ENCODE measurements at places on chromosomes 7 and 10.

DNA sequence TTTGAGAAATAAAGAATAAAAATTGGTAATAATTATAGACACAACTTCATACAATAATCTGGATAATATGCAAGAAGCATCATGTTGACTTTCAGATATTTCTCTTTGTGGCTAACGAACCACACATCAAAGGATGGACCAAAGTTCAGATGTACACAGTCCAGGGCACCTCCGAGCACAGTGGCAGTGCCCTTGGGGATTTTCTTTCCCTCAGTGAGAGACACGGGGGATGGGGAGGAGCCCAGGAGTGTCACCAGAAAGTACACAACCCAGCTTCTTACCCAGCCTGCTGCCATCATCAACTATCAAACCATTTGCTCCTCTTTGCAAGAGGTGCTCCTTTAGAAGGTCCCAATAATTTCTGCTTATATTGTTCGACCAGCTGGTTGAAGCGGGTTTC, 33.2 kb downstream of the RBM28 start:
- no peak for DNase-seq

DNA sequence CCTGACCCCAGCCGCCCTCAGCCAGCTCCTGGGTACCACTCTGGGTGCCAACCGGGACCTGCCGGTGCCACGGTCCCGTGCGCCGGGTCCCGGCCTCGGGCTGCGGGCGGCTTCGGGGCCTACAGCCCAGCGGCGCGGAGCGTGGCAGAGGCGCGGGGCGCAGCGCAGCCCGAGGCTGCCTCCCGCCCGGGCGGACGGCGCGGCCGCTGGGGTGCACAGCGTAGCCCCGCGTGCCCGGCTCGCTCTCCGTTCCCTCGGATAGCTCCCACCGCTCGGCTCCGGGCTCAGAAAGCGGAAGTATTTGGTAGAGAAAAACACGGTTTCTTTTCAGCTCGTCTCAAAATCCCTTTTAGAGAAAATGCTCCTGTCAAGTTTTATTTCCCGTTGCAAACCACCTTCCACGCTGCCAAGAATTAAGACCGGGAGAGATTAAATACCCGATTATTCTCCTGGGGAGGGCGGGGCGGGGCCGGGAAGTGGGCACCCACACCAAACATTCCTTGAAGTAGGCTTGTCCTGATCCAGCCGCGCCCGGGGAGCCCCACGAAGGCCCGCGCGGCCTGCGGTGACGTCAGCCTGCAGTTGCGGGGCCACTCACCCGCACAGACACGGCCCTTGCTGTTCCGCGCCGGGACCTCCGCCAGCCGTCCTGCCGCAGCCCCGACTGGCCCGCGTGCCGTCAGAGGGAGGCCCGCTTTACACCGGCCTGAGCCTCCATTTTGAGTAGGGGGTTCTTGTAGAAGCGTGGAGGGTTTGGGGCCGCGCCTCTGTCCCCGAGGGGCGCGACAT, 7.2 kb downstream of the HOXA13 start:
- DNase-seq: no peak

GRCh38 chr10:14751921-14752320, 22.8 kb downstream of the FAM107B start:
- no peak for DNase-seq

DNA sequence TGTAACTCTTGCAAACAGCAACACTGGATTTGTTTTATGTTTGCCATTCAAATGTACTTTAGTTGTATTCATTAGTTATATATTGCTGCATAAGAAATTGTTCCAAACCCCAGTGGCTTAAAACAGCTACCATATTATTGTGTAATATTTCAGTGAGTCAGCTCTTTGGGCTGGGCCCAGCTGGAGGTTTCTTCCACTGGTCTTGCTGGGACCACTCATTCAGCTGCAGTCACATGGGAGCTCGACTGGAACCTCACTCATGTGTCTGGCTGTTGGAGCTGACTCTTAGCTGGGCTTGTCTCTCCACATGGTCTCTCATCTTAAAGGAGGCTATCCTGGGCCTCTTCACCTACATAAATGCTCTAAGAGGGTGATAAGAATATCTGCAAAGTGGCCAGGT, 23.2 kb upstream of the PIP4K2A start:
- DNase-seq: no peak

DNA sequence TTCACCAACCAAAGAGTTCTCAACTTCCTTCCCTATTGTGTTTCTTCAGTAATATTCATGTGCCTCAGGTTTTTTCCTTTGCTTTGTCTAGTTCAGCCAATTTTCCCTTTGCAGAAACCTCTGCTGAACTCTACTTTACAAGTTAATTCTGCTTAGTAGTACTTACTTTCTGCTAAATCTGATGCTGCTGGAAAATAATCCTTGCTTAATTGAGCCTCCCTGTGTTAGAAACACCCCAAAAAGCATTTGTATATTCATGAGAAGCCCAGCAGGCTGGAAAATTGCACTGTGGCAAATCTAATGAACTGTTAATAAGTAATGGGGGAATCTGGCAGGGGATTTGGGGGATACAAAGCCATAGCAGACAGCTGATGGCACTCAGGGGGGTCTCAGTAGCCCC, 78.5 kb downstream of the CDCA7L start:
- no peak for DNase-seq

GRCh38 chr7:30166155-30166840, 31.5 kb downstream of the MTURN start:
- no peak for DNase-seq

DNA sequence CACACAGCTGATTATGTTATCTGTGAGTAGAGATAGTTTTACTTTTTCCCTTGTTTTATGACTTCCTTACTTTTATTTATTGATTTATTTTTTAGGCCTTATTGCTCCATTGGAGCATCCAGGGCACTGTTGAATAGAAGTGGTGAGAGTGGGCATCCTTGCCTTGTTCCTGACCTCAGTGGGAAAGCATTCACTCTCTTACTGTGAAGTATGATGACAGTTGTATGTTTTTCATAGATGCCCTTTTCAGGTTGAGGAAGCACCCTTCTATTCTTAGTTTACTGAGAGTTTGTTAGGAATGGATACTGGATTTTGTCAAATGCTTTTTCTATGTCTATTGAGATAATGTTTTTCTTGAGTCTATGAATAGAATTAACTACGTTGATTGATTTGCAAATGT, 88.6 kb downstream of the XRCC2 start:
- DNase-seq: no peak

- DNase-seq: no peak
Measured at GRCh38 chr10:119611433-119611832, 14.7 kb upstream of the TIAL1 start.

DNA sequence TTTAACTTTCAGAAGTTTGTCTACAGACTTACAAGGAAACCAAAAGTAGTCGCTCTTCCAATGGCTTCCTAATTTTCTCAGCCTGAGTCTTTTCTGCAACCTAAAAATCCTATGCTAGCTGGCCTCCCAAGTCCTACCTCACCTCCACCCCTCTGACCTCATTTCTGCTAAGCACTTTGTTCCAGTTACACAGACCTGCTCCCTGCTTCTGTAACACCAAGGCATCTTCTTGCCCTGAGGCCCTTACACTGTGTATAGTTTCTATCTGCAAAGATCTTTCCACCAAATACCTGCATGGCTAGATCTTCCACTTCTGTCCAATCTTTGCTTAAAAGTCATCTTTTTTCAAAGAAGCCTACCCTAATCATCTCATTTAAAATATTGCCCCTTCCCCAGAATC, 1.9 kb upstream of the SNX13 start:
- DNase-seq: no peak

GRCh38 chr10:48496831-48497779, 107.8 kb downstream of the ARHGAP22 start:
- no peak for DNase-seq

- no peak for DNase-seq
Measured at GRCh38 chr7:12896316-12896715, 208.9 kb downstream of the ARL4A start.

- DNase-seq: no peak
Measured at GRCh38 chr7:104552102-104552501, 223.7 kb downstream of the LHFPL3 start.

DNA sequence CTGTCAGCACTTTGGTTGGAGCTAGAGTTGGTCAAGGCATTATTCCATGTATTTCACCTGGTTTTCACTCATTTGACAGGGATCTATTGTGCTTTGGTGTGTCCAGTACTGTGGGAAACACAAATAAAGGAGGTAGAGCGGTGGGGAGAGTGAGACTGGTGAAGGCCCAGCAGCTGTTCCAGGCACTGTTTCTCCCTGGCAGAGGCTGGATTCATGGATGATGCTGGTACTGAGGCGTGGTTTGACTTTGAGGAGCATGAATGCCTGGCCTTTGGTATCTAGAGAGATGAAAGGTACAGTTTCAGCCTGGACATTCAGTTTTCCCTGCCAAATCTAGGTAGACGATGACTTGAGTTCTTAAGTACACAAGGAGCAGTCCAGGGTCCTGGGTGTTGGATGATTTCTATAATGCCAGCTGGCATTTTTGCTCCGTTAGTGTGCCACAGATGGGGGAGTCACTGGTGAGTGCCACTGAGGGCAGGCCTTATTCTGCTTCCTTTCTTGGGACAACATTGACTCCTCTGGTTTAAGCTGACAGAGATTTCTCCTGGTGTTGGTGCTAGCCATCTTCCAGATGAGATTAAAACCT, 162.2 kb upstream of the BMPER start:
- DNase-seq: no peak

DNA sequence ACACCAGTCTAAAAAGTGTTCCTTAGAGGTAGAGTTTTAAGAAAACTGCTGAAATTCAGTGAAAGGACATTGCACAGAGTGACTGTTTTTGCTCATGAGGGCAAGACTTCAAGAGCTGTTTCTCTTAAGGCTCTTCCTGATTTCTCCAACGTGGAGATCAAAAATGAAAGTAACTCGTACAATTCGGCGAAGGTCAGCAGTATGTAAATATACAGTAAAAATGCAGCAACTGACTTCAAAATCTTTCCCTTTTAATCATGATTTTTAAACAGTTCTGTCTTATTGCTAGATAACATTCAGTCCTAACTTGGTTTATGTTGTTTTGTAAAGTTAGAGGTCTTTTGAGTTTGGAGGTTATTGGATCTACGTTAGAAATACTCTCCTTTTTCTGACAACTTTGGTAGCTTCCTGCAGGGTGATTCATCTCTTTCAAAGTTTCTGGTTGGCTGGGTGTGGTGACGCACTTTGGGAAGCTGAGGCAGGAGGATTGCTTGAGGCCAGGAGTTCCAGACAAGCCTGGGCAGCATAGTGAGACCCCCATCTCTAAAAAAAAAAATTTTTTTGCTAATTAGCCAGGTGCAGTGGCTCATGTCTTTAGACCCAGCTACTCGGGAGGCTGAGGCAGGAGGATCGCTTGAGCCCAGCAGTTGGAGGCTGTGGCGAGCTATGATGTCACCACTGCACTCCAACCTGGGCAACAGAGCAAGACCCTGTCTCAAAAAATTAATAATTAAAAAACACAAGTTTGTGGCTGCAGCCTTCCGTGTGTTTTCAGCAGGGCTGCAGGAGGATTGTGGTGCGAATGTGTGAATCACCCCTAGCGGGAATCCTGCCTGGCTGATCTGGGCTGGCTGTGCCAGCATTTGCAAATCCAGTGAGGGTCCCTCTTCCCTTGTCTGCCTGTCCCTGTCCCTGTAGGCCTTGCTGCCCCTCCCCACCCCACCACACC, 29.2 kb upstream of the AP5Z1 start:
- peak; percentile 44 for DNase-seq

GRCh38 chr7:22842973-22843372, 20.3 kb upstream of the TOMM7 start:
- DNase-seq: no peak

DNA sequence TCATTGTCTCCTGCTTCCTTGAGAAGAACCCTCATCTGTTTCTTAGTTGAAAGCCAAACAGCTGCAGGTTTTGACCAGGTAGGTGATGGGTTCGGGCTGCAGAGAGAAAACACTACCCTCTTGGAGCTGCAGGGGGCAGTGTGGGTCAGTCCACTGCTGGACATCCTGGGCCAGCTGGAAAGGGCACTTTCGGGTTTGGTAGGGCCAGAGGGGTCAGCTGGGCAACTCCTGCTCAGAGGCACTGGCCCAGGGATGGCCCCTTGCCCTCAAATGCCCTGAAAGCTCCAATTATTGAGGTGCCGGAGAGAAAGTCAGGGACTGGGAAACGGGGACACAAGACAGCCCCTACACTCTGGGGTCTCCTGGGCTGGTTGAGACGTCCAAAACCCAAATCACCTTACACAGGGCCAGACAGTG, 90.7 kb downstream of the MKI67 start:
- no peak for DNase-seq

DNA sequence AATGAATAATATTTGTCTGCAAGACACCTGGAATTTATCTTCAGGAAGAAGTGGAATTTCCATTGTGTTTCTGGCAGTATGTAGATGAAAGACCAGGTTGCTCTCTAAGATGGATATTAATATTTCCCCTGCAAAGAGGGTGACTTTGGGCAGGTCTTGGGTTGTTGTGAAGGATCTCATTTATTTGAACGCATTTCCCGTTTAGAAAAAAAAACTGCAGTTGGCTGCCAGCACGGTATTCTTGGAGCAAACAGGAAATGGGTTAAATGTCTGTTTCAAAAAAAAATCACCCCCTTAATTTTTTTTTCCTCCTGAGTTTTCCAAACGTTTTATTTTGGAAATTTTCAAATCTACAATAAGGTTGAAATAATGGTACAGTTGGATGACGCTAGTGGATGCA, 11.5 kb downstream of the EIF4H start:
- DNase-seq: no peak

- no peak for DNase-seq
Measured at GRCh38 chr10:33233635-33234034, 100.8 kb downstream of the NRP1 start.

GRCh38 chr7:50620433-50620832, 55.2 kb upstream of the DDC start:
- DNase-seq: no peak

GRCh38 chr10:127982601-127983000, 75.7 kb downstream of the PTPRE start:
- DNase-seq: no peak

DNA sequence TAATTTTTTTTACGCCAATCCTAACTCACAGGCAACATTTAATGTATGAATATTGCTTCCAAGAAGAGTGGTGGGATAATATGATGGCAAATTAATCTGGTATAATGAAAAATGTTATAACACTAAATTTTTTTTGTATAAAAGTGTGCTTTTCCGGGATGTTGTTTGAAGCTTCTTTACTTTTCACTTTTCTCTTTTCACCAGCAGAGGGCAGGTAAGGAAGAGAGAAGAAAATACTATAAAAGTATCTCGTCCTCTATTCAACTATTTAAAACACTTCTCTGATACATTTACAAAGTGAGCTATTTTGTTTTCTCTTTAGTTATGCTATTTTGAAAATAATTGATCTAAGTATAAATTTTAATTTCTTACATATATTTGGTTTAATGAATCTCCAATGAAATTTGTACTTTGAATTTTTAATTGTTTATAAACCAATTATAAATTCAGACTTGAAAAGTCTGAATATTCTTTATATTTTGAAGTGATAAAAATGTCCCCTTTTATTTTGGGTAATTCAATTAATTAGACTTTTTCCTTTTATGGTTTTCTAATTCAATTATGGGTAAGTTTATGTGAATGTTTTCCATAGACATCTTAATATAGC, 20.7 kb upstream of the CFTR start:
- DNase-seq: no peak

DNA sequence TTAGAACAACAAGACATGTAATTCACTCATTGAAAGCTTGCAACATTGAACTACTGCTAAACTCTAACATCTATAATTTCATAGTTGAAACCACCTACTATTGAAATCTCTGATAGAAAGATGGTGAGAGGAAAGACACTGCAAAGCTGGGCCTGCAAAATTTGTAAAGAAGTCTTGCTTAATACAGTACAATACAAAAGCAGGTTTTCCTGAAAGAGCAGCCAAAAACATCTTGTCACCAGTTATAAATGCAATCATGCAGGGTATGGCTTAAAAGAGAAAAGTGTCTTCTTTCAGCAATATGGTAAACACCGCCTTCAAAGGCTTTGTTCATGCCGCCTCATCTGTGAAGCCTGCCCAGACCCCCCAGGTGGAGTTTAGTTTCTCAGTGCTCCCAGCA, 109.2 kb downstream of the ANK3 start:
- DNase-seq: no peak
